ENCODE measurements at places on chromosomes 2 and 18.

- no peak for DNase-seq
These were observed 58.1 kb downstream of the IL1R2 start for GRCh38 chr2:102049756-102050443.

DNA sequence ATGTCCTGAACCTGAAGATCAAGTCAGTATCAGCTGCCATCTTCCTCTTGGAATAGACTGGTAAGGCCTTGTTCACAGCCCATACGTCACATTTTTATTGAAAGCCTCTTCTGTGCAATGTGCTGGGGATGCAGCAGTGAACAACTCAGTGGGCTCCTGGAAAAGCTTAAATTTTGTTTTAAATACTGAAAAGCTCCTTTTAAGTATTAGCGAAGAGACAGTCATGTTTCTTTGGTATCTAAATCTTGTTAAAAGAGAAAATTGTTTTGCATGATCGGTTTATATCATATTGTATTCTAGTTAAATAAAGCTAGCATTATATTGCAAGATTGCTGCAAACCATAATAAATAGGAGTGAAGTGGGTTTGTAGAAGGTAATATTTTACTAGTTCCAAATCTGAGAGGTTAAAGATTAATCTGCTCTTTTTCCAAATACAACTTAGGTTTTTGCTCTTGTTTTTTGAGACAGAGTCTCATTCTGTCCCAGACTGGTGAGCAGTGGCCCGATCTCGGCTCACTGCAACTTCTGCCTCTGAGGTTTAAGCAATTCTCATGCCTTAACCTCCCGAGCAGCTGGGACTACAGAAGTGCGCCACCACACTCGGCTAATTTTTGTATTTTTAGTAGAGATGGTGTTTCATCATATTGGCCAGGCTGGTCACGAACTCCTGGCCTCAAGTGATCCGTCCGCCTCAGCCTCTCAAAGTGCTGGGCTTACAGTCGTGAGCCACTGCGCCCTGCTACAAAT lies 1.6 kb upstream of the RMDN2 start:
- DNase-seq, result no peak

DNA sequence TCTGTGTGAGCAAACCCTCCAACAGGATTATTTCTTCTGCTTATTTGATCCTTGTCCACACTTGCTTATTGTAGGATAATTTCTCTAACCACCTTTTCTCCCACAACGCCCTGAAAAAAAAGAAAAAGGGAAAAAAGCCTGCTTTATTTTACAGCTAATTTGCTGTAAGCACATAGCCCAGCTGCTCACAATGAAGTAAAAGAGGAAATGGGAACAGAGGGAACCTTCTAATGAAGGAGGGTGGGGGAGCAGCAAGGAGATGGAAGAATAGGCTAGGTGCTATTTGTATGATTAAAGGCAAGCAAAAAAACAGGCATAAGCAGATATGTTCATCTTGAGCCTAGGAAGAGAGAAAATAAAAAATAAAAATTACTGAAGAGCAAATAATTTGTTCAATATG lies 331.6 kb downstream of the TXNL1 start:
- no peak for DNase-seq

- DNase-seq, result no peak
These were observed 31.7 kb downstream of the HRH4 start for GRCh38 chr18:24491927-24492834.

DNA sequence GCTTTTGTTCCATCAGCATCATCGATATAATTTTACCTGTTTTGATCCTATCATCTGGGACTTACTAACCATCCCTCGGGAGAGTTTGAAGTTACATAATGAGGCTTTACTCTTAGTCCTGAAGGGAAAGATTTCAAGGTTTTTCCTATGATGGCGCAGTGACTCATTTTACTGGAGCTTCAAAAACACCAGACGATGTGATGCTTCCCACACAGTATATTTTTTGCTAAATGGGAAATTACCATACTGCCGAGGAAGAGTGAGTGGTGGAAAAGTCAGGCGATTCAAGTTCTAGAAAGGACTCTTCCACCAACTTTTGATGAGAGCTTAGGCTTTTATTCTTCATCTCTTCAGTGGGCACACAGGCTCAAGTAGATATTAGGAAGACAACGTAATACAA lies 44.6 kb upstream of the GCG start:
- DNase-seq, result peak; percentile 72

GRCh38 chr18:69758458-69758857 lies 189.2 kb downstream of the CD226 start:
- peak; percentile 59 for DNase-seq

DNA sequence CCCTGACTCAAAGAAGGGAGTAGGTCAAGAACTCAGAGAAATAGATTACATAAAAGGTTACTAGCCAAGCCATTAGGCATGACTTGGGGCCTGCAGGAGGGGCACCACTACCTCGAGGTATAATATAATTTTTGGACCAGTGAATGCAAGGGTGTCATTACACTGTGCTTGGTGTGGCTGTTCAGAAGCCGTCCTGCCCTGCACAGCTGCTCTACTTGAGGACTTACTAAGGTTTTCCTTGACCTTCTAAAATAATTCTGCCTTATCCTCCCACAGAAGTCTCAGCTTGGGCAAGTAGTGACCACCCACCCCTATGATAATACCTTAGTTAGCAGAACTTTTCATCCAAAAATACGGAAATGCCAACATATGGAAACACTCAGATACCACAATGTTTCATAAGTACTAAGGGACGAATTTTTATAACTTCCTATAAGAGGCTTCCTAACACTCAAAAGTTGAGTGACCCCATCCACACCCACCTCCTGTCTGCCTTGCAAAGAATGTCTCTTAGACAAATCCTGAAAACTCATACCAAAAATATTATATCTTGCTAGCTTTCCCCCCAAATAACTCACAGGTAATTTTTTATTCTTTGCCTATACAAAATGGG lies 17.7 kb upstream of the ATG16L1 start:
- no peak for DNase-seq

GRCh38 chr2:159035790-159036411 lies 67.5 kb downstream of the TANC1 start:
- DNase-seq, result peak; percentile 68

- peak; percentile 45 for DNase-seq
These were observed 56.2 kb downstream of the COBLL1 start for GRCh38 chr2:164785457-164785856.

GRCh38 chr2:224126440-224126839 lies 87.4 kb upstream of the SERPINE2 start:
- DNase-seq, result peak; percentile 43

DNA sequence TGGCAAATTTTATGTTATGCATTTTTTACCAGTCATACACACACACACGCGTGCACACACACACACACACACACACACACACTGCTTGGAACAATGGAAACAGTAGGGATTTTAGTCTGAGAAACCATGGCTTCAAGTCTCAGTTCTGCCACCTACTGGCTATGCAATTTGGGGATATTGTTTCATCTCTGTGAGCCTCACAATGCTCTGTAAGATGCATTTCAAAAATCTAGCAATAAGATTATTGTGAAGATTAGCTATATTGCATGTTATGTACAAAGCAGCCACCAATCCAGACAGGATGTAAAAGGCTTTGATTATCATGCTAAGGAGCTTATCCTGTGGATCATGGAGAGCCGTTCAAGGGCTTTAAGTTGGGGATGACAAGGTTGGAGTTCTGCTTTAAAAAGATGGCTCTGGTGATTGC lies 401.4 kb downstream of the NBAS start:
- DNase-seq, result peak; percentile 72

- DNase-seq, result no peak
These were observed 23.5 kb downstream of the SLC4A1AP start for GRCh38 chr2:27687232-27687631.

DNA sequence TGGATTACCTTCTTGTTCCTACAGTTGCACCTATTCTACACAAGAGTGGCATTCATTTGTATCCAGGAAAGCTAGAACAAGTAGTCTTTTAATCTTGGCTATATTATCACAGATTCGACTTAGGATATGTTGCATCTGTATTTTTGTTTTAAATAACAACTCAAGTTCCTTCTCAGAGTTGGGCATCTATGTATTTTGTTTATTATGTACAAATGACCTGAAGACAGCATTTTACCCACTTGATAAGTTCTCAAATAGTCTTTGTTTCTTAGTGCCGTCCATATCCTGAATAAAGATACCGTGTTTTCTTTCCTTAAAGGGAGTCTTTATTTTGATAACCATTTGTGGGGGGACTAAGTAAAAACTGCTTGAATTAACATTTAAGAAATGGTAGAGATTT lies 2.9 kb downstream of the ITPRID2 start:
- no peak for DNase-seq

GRCh38 chr2:167181688-167182087 lies 293.4 kb downstream of the XIRP2 start:
- no peak for DNase-seq

DNA sequence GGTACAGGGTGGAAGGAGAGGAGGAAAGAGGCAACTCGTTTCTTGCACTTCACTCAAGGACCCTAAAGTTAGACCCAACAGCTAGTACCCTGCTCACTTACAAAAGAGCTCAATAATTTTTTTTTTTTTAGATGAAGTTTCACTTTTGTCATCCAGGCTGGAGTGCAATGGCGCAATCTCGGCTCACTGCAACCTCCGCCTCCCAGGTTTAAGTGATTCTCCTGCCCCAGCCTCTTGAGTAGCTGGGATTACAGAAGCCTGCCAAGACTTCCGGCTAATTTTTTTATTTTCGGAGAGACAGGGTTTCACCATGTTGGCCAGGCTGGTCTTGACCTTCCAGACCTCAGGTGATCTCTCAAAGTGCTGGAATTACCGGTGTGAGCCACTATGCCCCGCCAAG lies 4.1 kb downstream of the ASB3 start:
- DNase-seq, result no peak

DNA sequence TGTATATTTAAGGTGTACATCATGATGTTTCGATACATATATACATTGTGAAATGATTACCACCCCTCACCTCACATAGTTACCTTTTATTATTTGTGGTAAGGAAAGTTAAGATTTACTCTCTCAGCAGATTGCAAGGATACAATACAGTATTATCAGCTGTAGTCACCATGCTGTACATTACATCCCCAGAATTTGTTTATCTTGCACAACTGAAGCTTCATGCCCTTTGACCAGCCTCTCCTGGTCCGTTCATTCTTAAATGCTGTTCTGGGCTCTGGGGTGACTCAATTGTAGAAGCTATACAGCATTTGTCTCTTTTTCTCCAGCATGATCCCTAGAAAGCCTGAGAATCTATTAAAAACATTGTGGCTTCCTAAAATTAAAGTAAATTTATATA lies 90.8 kb downstream of the PTPRM start:
- DNase-seq, result no peak

DNA sequence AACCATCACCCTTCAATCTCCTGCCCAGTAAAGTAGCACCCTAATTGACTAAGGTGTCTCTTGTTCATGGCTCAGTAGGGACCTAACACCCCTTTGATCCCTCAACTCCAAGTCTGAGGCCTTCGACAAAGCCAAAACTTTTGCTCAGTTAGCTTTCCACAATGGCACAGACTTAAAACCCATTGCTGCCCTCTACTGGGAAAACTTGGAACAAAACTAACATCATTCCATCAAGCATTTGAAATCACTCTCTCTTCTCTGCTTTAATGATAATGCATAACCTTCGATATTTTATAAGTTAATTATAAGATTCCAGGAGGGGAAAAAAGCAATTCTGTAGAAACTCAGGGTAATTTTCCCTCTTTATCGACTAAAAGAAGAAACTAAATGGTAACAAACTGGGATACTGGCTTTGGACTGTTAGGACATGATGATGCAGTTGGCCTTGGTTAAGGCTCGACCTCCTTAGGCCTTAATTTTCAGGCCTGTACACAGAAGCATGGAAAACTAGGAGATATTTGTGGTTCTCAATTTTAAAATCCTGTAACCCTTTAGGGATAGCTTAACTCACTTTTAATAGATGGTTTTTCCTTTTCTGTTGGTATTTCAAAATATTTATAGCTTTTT lies 127.8 kb downstream of the STK39 start:
- peak; percentile 52 for DNase-seq

DNA sequence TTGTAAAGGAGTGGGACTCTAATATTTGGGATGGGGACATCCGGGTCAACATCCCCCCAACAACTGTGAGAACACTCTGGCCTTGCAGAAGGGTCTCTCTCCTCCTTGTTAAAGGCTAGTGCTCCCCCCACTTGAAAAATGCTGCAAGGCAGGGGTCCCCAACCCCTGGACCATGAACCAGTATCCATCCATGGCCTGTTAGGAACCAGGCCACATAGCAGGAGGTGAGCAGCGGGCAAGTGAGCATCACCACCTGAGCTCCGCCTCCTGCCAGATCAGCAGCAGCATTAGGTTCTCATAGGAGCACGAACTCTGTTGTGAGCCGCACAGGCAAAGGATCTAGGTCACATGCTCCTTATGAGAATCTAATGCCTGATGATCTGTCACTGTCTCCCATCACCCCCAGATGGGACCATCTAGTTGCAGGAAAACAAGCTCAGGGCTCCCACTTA lies 243.9 kb upstream of the ID2 start:
- DNase-seq, result no peak

- peak; percentile 86 for DNase-seq
These were observed 860.6 kb upstream of the ZEB2 start for GRCh38 chr2:145380436-145381017.

DNA sequence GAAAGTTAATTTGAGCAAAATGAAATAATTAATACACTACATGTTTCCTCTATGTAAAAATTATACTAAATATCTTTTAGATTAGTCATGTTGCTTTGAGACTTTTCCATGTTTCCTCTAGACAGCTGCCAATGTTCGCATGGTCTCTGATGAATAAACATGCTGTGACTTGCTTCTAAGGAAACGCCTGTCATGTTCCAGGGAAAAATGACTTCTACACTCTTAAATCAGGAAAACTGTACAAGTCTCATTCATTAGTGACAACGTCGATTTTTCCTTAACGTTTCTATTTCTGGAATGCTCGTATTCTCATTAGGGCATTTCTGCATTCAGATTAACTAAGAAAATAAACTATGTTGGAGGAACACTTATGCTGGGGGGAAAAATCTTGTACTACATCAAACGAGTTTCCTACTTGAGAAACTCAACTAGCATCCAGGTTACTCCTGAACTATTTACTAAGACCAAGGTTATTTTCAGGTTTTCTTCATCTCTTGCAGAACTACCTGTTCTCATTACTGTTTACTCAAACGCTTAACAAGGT lies 1.6 kb downstream of the COBLL1 start:
- peak; percentile 60 for DNase-seq

DNA sequence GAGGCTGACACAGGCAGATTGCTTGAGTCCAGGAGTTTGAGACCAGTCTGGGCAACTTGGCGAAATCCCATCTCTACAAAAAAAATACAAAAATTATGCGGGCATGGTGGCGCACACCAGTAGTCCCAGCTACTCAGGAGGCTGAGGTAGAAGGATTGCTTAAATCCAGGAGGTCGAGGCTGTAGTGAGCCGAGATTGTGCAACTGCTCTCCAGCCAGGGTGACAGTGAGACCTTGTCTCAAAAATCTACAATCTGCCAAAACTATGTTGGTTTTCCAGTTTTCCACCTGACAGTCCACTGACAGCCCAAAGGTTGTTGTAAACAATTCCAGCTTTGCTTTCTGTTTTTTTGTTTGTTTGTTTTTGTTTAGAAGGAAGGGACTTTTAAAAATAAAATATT lies 51.3 kb downstream of the KCMF1 start:
- no peak for DNase-seq

DNA sequence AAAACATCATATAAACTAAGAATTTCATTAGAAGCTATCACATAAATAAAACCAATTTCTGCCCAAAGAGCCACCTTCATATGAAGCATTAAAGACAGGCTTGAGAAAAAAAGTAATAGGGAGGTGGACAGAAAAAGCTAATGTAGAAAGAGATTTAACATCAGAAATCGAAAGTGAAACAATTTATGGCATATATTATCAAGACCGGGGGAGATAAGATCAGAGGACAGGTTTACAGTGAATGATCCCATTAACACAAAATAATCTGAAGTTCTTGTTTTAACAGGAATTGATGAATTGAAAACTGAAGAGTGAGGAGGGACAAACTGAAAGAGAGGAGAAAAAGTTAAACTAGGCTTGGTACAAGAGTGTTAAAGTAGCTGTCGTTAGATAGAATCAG lies 786.3 kb upstream of the FSHR start:
- DNase-seq, result no peak
